Thymus (tissue), 14 donors: ENCODE measurements at places on chromosomes 7 and 10. TPM values are rescaled to one million over a fixed set of nuclear protein-coding genes. Genes with fewer than 3 reads are reported as not detected.

GRCh38 chr7:117193564-117193963, 129.3 kb downstream of the WNT2 start:
- no peak for DNase-seq

- DNase-seq, result no peak
Observed at GRCh38 chr7:149791-150636, 42.4 kb upstream of the FAM20C start.

DNA sequence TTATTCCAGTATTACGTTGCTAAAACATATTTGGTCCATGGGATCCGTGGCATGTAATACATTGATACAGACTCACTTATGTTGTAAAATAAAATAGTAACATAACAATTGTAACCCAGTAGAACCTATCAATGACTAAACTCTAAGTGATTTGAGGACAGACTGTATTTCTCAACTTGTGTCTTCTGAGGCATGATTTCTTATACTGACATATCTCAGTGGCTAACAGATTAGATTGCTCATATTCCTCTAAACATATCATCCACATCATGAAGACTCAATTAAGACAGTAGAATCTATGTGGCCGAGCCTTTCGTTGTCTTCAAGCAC, 72.3 kb downstream of the CREB5 start:
- no peak for DNase-seq

GRCh38 chr7:42128703-42129102, 108.3 kb downstream of the GLI3 start:
- DNase-seq, result no peak

- peak; percentile 26 for DNase-seq
Observed at GRCh38 chr7:23346316-23346715, 47.2 kb downstream of the MALSU1 start.

OLAH gene
- polyA plus RNA-seq, result 14.4 TPM

DNA sequence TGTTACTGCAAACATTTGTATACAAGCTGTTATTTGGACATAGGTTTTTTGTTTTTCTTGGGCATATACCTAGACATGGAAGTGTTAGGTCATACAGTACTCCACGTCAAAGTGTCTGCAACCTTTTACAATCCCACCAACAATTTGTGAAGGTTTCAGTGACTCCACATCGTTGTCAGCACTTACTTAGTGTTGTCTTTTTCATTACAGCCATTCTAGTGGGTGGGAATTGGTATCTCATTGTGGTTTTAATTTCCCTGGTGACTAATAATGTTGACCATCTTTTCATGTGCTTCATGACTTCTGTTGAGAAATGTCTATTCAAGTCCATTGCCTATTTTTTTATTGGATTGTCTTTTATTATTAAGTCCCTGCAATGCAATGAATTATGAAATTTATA, 95.0 kb downstream of the UBE3C start:
- DNase-seq, result no peak

- DNase-seq, result no peak
Observed at GRCh38 chr10:16481052-16481728, 40.5 kb downstream of the C1QL3 start.
